ENCODE measurements at places on chromosomes 4 and X.

GRCh38 chrX:10467793-10468192, 152.6 kb downstream of the MID1 start:
- DNase-seq: no peak

GRCh38 chr4:156677131-156677531, 294.5 kb downstream of the PDGFC start:
- DNase-seq: no peak

GRCh38 chrX:39427492-39427891, 626.2 kb downstream of the MID1IP1 start:
- DNase-seq: no peak

GRCh38 chr4:14294611-14295010, 667.1 kb upstream of the BOD1L1 start:
- DNase-seq: no peak

DNA sequence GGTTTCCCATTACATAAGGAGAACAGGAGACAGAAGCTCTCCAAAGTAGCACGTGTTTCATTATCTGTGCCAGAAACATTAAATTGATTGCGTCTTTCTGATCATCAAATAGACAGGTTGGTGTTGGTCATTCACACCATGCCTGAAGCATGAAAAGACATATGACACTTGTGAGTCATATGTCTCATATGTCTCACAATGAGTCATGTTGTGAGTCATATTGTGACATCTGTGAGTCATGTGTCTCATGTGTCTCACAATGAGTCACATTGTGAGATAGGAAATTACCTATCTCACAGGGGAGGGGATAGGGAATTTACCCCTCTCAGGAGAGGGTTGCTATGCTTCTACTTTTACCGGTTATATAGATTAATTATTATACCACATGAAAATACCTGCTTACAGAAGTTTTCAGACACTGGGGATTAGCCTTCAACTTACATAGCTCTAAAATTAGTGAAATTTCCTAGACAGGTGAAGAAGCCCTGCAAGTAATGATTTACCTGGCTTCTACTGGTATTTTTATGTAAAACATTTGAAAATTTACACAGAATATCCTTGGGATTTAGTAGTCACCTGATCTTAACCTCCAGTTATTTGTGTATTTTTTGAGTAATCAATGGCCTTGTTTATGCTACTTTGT, 80.8 kb downstream of the NPFFR2 start:
- DNase-seq: no peak

All from CMK (cell line).